ENCODE measurements at places on chromosomes 4 and X.

DNA sequence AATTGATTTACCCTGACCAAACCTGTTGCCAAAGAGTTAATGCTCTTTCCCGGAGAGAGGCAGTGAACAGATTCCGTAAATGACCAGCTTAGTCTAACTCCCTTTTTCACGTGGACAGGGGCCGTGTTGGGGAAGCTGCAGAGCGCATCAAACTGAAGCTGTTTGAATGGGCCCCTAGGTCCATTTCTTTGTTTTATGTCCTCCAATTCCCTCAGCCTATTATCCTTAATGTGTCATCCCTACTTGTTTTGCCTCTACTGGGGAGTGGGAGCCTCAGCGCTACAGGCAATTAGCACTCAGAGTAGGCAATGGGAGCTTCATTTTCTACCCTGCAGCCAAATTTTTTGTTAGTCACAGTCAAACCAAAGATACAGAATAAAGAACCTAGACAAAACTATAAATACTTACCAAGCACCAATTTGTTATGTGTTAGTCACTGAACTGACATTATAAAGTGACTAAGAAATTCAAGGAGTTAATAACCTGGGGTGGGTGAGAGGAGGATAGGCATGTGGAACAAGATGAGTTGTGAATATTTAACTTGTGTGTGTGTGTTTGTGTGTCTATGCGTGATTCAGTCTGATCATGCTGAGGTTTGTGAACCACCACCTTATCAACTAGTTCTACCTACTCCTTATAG, 417.4 kb downstream of the PACRGL start:
- DNase-seq = no peak

- DNase-seq = no peak
Observed at GRCh38 chr4:8702516-8703400, 110.2 kb downstream of the CPZ start.

GRCh38 chr4:168651374-168651773, 154.5 kb downstream of the PALLD start:
- no peak for DNase-seq

DNA sequence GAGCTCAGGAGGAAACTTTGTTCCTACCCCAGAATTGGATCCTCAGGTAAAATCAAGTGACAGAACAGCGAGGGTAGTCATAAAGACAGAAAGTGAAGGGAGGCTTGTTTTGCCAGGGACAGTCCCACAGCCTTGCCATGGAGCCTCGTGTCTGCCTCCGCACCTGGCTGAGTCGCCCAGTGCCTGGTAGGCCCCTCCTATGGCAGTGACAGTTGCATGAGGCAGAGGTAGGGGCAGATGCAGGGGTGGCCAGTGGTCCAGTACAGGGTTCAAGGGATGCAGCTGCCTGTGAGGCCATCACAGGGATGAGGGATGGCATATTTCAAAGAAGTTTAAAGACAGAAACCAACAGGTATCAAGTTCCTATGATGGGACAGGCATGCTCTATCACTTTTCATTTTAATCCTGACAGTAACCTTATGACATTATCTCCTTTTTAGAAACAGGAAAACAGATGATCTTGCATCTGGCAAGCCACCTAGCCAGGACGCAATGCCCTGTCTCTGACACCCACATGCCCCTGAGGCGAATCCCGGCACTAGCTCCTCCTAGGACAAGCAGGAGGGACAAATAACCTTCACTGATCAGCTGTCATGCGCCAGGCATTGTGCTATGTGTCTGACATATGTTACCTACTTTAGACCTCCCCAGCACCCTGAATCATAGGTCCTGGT, 127.4 kb upstream of the ENPP6 start:
- no peak for DNase-seq
